ENCODE measurements at places on chromosomes 2 and 18. TPM values are rescaled to one million over a fixed set of nuclear protein-coding genes. Genes with fewer than 3 reads are reported as not detected.
A peak's percentile ranks its signal among the peaks of the same experiment; 100 is the strongest.

Gene NR4A2
- total RNA-seq, result 7.5 TPM

Gene TXNDC2
- not detected for total RNA-seq

GRCh38 chr2:223113161-223113560 lies 61.2 kb downstream of the KCNE4 start:
- peak; percentile 40 for DNase-seq

DNA sequence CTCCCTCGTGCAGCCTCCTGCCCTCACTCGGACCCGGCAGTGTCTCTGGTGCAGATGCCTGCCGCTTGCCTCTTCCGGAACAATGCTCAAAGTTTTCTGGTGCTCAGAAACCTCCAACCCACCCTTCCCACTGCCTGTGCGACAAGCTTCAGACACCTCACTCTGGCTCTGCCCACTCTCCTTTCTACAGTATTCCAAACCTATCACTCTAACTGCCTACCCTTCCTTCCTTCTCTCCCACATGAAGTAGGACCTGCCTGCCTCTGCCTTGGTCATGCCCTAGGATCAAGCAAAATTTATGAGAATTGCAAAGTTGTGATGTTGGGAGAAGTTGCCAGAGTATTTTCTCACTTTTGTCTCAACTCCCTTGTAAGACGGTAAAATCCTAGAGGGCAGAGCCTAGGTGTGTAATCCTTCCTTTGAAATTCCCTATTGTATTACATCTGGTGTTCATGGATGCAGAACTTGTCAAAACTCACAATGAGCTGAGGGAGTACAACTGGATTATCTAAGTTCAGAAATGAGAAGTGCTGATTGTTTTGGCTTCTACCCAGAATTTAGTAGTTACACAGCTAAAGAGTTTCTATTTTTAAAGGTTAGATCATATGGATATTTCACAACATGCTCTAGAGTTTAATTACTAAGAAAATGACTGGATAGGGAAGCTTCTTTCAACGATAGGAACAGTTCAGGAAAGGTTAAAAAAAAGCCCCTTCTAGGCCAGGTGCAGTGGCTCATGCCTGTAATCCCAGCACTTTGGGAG lies 7.2 kb downstream of the NPC1 start:
- DNase-seq, result no peak

- no peak for DNase-seq
These were observed 20.1 kb downstream of the ZC3H6 start for GRCh38 chr2:112295407-112296078.

Gene WNT10A
- total RNA-seq, result not detected

- DNase-seq, result no peak
These were observed 127.5 kb downstream of the LAMA3 start for GRCh38 chr18:23816740-23817139.

GRCh38 chr2:19224011-19224410 lies 134.4 kb downstream of the OSR1 start:
- DNase-seq, result no peak

Gene CXCR1
- total RNA-seq, result not detected

- no peak for DNase-seq
These were observed 69.5 kb upstream of the TGIF1 start for GRCh38 chr18:3380384-3380961.

GRCh38 chr2:54772110-54772509 lies 48.6 kb downstream of the EML6 start:
- DNase-seq, result peak; percentile 49

DNA sequence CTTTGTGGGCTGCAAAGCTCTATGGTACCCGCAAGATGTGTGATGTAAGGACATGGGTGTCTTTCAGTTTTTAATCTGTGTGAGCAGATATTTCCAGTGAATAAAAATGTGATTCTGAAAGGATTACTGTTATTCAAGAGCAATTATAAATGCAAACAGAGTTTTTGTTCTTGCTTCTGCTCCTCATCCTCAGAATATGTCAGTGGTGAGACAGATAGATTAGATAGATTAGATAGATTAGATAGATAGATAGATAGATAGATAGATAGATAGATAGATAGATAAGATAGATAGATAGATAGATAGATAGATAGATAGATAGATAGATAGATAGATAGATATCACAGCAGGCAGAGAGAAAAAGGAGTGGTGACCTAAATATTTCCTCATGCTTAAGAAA lies 142.6 kb downstream of the RTN4 start:
- no peak for DNase-seq

Gene SEC11C
- total RNA-seq, result 48.0 TPM

Gene ANKRD62
- total RNA-seq, result not detected

Gene ONECUT2
- total RNA-seq, result 0.40 TPM

DNA sequence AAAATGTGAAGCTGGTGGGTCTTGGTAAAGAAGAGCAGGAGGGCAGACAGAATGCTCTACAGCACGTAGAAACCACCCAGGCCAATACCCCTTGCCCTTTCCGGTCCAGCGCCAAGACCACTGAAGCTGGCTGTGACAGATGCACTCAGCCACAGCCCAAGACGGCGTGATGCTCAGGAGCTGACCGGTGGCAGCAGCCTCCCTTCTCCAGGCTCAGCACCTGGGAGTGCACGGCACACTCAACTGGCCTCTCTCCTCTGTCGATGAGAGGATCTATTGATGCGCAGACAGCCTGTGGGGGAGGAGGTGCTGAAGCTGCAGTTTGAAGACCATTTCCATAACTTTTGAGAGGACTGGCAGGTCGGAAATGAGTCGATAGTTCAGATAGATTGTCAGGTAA lies 141.0 kb upstream of the MYT1L start:
- DNase-seq, result no peak

DNA sequence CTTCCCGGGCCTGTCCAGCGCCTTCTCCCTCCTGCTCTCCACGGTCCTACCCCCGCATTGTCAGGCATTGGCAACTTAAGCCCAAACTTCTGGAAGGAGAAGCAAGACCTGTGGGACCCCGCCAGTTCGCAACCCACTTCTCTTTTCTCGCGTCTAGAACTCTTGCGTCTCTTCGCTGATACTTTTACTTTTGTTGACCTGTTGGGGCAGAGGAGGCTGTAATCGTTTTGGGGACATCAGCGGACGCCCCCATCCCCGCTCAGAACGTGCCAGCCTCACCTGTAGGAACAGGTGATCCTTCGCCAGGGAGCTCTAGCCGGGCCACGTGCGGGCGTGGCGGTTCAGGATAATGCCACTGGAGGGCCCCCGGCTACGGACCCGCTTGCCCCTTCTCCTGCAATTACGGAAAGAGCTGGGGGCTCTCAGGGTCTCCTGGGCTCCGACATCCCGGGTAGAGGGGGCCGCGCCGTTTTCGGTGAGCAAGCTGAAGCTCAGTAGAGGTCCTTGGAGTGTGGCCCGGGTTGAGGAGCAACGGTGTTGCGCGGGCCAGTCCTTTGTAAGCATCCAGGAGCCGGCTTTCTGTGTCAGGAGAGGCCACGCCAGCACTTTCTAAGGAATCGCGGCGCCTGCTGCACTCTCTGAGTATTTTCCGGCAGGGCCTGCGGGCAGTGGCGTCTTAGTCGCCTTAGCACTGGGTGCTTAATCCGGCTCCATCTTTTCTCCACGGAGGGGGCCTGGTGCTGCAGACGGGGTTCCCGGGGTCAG lies 1.6 kb downstream of the MTCL1 start:
- peak; percentile 77 for DNase-seq

DNA sequence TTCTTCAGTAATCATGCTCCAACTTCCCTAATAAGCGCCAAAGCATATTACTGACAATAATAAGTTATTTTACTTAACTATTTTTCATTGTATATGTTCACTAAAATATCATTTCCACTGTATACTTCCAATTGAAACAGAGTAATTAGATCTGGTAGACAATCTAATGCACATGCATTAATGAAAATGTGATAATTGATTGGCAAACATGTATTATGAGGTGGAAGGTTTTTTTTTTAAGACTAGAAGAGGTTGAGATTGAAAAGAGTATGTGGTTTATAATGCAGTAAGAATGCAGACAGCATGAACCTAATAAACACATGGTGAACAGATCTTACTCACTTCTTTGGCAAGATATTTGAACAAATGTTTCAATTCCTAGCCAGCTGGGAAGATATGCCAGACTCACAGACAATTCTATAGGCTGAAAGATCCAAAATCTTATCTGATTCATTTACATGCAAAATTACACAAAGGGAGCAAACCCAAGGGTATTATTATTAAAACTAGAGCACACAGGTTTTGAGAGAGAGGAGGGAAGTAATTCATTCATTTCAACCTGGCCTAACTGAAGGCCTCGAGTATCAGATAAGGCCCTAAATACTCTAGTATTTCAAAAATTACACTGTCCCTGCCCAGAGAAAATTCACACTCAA lies 2.8 kb downstream of the NCKAP1 start:
- peak; percentile 72 for DNase-seq

DNA sequence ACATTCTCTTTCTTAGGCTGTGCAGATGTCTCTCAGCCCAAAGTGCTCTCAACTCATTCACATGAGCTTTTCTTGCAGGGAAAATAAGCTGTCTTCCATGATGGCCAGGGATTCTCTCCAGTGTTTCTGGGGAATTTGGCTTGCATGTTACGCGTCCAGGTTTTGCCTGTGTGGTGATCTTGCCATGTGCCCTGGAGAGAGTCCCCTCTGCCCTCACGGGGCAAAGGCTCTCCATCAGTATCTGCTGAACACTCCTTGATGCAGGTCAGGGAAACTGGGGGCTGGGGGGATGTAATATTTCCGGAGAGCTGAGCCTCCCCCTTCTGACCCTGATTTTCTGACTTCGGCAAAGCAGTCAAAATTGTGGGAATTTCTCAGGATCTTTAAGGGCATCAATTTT lies 87.6 kb downstream of the ACKR3 start:
- DNase-seq, result no peak

DNA sequence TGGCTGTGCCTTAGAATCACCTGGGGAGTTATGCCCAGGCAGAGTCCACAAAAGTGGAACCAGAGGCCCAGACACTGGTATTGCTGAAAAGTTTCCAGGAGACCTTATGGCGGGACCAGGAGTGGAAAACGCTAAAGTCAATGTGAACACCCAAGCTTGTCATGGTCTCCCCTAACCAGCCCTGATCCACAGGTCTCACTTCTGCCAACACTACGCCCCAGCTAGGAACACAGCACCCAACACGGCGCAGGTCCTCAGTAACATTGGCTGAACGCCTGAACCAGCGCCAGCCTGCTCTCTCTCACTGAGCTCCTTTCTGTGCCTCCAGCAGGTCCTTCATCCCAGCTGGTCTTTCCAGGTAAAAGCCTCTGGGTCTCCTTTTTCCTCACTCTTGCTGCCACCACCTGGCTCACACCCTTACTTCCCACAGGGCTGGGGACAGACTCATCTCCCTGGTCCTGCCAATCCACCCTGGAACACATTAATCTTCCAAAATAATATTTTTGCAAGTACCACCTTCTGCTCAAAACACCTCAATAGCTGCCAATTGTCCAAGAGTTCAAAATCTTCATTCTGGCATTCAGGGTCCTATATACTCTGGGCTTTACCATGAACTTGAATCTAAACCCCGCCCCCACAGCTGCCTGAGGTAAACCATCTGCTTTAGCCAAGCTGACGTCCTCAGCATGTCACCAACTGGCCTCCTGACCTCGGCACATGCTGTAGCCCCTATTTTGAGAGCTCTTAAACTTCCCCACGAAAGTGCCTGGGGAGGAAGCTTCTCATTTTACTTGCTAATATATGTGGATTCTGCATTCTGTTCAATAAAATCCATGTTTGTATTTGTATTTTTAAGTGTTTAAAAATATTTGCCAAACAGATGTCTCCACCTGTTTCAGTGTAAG lies 34.6 kb downstream of the ADCY3 start:
- DNase-seq, result no peak

DNA sequence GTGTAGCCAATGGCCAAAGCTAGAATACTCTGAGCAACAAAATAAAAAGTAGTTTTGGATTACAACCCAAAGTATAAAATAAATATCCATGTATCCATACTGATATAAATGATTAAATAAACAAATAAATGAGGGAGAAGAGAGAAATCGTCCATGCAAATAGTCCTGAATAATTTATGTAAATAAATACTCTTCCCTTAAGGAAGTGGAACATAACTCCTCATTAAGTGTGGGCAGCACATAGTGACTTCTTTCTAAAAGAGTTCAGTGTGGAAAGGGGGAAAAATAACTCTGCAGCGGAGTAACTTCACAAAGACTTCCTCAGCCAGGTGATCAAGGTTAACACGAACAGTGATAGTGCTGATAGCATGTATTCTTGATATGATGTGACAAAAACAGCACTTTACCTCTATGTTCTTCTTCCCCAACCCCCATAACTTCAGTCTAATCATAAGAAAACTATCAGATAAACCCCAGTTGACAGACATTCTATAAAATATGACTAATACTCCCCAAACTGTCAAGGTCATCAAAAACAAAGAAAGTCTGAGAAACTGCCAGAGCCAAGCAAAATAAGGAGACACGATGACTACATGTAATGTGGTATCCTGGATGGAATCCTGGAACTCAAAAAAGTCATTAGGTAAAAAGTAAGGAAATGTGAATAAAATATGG lies 30.7 kb downstream of the METTL8 start:
- DNase-seq, result peak; percentile 20

Gene PLEK
- total RNA-seq, result not detected

Gene TNFRSF11A
- total RNA-seq, result not detected

DNA sequence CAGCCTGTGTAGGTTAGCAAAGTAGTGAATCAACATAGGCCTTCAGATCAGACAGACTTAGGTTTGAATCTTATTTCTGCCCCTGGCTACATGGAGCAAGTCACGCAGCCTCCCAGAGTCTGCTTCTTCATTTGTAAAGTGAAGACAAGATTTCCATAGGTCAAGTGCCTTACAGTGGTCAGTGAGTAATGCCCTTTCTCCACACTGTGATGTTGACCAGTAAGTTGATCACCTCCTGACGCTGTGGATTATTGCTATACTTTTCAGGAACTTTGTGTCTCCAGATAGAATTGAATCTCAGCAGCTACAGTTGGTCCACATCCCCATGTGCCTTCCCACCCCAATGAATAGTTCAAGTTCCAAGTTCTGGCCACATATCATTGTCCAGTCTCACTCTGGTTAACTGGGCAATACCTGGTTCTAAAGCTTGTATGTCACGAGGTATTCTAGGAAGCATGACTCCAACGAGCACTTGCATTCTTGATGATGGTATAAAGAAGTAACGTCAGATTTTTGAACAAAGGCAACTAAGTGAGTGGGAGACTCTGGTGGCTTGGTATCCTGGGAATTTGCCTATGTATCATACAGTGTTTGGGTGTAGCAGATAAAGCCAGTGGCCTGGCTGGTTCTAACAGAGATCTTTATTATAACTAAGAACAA lies 2.1 kb upstream of the CLIP4 start:
- peak; percentile 90 for DNase-seq

Gene VWA3B
- not detected for total RNA-seq

Gene SAG
- not detected for total RNA-seq

GRCh38 chr2:178513876-178514275 lies 33.6 kb downstream of the PLEKHA3 start:
- no peak for DNase-seq

GRCh38 chr2:96359866-96360265 lies 24.3 kb downstream of the NCAPH start:
- DNase-seq, result no peak

GRCh38 chr2:3356799-3357198 lies 20.8 kb downstream of the EIPR1 start:
- DNase-seq, result no peak
